ENCODE measurements at places on chromosomes 4 and X.

DNA sequence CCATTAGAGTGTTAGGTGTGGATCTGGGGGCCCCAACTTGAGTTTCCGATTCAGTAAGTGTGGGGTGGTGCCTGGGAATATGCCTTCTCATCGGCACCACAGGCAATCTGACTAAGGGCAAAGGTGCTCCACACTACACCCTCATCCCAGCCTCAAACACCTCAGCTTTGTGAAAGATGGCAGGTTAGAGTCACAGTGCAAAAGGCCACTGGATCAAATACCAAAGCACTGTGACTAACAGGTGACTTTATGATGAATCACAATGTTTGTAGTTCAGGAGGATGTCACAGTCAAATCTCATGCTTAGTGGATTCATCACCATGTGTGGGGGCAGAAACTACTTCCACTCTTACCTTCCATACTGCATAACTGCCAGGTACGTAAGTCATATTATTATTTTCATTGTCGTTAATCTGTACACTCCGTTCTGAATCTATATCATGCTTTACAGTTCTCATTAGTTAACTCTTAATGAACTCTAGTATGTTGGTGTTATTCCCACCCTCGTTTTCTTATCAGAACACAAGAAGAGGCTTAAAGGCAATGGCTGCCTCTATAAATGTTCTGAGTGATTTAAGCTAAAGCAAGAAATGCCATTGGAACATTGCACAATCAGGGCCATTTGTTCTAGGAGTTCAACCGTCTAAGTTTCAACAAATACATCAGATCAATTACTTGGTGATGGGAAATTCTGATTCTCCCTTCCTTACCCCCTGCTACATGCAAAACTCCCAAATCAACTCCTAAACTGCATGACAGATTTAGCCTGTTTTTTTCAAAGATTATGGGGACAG is 50.2 kb downstream of the PRKG2 start:
- no peak for DNase-seq

DNA sequence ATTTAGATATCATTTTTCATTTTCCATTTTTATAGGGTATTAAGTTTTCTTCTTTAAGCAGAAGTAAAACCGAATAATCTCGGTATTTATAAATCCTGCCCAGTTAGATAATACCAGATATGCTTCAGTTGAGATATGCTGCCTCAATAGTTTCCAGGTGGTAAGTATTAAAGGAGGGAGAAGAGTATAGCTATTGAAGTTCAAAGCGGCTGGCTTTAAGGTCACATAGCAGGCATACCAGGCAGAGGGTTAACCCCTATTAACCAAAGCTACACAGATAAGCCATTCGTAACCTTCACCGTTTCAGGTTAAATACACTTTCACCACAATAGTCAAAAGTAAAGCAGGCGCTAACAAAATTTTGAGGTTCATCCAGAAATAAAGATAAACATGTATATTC is 54.2 kb downstream of the EDNRA start:
- no peak for DNase-seq

DNA sequence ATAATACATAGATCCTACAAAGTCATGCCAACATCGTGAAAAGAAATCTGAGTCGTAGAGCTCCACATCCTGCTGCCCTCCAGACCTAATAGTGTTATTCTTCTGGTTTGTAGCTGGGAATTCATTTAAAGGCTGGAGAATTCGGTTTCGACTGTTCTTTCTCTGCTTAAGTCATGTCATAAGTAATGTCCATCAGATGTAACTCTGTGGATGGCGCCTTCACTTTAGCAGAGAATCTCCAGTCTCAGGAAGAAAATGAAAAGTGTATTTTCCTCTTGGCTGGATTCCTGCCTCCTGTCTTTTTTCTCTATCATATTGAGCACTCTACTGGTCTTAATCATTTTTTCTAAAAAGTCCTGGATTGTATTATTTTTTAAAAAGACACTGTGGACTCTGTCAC is 117.0 kb downstream of the PALLD start:
- DNase-seq: no peak

DNA sequence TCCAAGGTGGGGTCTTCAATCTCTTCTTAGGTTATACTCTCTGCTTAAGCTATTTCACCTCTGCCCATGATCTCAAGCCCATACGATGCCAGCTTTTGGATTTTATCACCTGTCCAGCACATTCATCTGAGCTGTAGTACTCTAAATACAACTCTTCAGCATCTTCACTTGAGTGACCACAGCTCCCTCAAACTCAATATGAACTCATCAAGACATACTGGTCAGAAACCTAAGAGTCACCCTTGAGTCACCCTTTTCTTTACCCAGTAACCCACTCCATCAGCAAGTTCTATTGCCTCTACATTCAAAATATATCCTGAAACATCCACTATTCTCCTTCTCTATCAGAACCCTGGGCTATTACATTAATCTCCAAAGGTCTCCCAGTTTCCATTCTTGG is 69.4 kb downstream of the DCHS2 start:
- no peak for DNase-seq

DNA sequence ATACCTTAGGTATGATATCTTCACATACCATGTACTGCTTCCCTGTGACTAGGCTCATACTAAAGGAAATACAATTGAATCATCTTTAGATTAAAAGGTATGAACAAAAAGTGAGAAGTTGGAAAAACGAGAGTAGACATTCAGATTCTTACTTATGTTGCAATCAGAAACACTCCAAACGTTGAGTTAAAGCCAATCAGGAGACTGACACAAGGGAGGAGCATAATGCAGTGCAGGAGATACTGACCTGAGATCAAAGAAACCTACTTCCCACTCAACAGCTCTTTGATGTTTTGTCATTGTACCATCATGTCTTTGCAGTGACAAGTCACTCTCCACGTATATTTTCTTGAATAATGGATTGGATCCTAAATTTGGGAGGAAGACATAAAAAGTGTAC is 8.9 kb upstream of the PCDH18 start:
- DNase-seq: no peak

- DNase-seq: no peak
Measured at GRCh38 chr4:181757910-181758660, 485.1 kb upstream of the TENM3 start.

DNA sequence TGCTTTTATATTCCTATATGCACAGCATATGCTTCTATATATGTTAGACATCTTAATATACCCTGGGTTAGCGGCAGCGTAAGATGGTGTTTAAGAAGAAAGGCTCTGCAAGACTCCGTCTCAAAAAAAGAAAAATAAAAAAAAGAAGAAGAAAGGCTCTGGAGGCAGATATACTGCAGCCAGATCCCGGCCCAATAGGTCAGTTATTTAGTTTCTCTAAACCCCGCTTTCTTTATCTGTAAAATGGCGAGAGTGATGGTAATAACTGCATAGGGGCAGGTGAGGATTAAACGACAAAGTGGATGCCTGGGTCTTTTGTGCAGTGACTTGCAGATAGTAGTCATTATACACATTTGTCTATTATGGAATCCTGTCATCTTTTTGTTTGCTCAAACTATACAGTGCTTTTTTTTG is 115.2 kb downstream of the NAA11 start:
- DNase-seq: no peak

DNA sequence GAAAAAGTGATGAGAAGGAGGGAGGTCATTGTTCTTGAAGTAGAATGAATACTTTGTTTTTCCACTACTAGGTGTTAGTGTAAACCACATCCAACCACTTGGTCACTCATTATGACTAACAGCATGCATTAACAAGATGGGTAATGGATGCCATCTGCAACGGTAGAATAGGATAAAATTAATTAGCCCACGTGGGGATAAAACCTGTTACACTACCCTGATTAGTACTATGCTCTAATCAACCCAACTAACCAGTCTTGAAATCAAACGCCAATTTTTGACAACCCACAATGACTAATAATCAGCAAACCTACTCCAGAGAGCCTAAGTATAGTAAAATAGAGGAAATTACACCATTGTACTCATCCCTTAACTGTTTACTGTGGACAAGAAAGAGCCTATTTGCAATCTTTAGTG is 93.4 kb upstream of the MCF2 start:
- DNase-seq: no peak

DNA sequence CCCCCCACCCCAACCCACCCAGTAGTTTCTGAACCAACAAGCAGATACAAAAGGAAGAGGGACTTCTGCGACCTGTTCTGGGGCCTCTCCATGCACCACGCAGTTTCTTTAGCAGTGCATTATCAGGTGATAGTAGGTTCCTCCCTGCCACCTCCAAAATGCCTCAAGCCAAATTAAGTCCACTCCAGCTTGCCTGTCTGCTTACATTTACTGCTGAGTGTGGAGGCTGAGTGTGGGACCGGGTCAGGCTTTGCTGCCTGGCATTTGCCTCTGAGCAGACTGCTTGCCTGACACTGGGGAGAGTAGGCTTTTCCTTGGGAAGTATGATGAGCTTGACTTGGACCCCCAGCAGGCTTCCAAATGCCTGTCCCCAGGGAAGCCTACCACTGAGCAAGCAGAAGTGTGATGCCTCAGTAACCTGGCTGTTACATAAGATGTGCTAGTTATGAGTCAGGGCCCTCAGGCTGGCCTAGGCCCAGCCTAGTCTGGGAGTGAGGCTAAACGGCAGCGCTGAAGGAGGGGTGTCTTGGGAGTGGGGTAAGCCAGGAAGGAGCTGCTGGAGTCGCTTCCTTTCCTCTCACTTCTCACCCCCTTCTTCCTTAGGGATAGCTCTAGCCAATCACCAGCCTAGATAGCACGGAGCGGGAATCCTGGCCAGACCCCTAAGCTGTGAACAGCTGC is 9.0 kb downstream of the TSC22D3 start:
- no peak for DNase-seq

DNA sequence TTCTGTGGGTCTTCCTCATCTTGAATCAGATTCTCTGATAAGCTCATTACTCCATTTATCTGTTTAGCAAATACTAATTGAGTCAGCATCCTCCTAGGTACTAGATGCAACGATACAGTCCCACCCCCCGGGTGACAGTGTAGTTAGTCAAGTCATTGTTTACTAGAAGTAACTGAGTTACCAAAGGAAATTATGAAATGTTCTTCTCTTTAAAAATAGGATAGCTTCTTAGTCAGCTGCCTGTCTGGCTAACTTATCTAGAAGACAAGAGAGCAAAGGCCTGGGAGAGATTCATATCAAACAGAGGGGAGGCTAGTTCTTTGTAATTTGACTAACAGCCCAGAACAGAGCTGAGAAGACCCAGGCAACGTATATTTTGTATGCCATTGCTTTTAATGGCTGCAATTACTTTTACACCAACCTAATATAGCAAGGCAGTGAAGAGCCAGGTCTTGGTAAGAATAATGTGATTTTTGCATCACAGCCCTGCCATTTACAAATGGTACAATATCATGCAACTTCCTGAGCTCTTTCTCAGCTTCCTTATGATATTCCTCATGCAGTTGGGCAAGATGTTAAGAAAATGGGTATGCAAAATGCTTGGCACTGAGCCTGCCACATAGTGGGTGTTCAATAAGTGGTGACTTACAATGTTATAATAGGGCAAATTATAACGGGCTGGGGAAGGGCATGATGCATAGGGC is 149.9 kb downstream of the CHIC2 start:
- no peak for DNase-seq

DNA sequence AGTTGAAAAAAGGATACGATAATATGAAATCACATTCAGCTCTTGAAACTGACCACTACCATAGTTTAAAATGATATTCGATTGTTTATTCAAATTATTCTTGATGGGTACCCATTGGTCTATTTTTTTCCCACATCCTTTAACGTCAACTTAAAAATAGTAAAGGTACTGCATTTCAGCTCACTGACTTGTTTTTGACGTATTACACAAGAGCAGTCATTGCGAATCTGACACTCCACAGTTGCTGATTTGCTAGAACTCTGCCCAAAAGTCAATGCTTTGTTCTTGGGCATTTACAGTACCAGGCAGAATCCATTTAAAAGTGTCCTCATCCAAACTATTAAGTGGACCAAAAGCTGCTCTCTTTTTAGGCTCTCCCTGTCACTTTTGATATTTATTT is 1.2 kb upstream of the PDS5A start:
- no peak for DNase-seq

DNA sequence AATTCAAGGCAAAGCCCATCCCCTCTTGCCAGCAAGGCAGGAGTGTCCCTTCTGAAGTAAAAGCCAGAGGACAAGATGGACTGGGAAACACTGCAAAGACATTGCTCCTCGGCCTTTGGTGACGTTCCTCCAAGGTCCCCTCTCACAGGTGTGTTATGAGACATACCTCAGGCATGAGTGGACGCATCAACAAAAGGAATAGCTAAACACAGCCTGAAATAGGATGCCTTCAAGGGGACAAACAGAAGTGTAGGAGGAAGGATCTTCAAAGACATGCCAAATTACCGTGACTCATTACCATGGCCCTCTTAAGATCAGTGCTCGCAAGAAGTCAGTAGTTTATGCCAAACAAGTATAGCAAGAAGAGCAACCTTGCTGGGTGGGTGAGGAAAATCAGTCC is 6.0 kb upstream of the IDS start:
- DNase-seq: no peak

GRCh38 chr4:98921292-98921691 is 7.6 kb downstream of the EIF4E start:
- DNase-seq: no peak

DNA sequence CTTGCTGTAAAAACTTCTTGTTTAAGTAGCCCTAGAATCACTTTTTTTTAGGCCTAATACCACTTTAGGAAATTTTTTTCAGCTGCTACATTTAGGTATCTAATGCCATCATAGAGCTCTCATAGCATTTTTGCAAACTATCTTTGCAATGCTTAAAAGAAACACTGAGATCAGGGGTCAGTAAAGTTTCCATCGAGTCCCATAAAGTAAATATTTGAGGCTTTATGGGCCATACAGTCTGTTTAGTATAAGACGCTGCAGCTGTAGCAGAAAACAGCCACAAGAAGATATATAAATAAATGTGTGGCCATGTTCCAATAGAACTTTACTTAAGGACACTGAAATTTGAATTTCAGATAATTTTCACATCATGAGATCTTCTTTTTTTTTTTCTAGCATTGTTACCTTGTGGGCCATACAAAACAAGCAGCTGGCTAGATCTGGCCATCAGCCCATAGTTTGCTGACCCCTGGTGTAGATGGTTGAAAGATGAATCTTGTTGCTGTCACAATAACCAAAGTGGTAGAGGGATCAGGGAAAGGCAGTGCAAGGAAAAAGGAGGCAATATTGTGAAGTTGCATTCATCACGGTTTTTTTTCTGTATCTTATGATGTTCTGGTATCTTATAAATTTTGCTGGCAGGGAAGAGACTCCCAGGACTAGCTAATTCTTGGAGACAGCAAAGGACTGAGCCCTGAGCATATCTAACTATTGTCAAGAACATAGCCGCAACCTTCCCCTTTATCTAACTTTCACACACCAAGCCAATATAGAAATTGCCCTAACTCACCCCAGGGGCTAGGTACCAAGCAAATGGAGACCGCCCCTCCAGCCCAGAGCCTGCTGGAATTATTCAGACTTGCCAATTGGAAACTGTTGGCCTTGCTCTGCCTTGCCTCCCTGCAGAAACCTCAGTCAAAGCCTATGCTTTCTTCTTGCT is 46.6 kb downstream of the RASGEF1B start:
- no peak for DNase-seq

GRCh38 chr4:52160859-52161258 is 109.8 kb downstream of the SPATA18 start:
- no peak for DNase-seq

GRCh38 chr4:185786422-185786821 is 25.6 kb downstream of the SORBS2 start:
- DNase-seq: no peak

Measured in GOT3 (cell line).